Activated T-cell treated with anti-CD3 and anti-CD28 coated beads, Interleukin-2, amount 50 U/mL, for 48 hours (primary cell): ENCODE measurements at places on chromosomes 3 and 15.

- peak; percentile 19 for DNase-seq
Measured at GRCh38 chr15:55740981-55741832, 1.7 kb downstream of the PRTG start.

DNA sequence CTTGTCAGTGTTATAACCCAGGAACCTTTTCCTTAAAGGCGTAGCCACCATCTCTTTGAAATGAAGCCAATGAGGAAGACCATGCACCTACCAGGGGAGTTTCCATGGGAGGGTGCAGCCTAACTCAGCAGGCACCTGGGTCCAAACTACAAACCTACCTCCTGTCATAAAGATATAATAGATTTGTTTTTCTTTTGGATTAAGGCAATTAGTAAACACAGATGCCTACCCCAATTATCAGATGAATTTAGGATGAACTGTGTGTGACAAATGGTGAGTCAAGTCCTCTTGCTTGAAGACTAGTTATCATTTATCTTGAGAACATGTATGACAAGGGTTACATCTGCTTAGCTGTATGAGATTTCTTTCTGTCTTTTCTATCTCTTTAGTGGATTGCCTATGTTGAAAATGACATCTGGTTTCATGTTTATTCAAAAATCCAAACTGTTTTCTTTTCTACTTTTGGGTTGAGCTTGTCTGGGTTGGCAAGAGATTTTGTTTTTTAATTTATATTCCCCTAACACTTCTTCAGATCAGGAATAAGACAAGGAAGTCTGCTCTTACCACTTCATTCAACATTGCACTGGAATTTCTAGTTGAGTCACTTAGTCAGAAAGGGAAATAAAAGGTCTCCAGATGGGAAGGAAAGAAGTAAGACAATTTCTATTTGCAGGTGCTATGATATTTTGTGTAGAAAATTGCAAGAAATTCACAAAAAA is 149.9 kb downstream of the NEK10 start:
- no peak for DNase-seq

DNA sequence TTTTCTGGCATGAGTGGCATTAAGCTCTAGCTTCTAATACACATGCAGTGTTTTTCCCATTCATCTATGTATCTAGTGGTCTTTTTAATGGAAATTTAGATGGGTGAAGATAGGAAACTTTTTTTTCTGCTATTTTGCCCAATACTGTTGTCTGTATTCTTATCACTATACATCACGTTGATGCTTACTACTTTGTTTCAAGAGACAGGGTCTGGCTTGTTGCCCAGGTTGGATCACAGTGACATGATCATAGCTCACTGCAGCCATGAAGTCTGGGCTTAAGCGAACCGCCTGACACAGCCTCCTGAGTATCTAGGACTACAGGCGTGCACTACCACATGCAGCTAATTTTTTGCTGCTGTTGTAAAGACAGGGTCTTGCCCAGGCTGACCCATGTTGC is 84.6 kb downstream of the PEAK1 start:
- no peak for DNase-seq

DNA sequence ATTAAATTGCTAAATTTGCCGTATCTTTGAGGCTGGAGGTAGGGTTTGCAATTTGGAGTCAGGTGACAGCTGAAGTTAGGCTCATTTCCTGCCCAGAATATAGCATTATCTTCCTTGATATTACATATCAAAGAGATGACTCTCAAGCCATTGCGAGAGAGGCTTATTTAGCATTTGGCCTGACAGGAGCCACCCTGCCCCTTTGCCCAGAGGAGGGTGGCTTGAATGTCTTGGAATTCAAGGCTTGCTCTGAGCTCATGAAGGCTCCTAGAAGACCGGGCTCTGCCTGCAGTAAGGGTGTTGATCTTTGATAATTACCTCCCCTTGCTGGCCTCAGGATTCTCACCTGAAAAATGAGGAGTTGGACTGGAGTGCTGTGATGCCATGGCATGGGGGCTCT is 251.4 kb upstream of the C2CD4B start:
- DNase-seq: no peak

DNA sequence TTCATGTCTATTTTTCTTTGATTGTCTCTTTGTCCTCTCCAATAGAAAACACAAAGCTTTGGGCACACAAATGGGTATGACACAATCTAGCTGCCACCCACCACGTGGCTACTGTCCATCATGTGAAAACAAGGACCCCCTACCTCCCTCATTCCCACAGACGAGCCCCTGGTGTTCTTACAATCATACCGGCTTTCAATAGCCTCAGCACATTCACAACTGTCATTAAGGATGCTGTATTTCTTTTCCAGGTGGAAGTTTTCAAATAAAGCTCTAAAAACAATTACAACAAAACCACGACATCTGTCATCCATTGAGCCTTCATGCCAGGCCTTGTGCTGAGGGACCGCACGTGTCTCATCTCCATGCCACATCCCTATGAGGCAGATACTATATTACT is 552.6 kb upstream of the ADAMTS9 start:
- no peak for DNase-seq

DNA sequence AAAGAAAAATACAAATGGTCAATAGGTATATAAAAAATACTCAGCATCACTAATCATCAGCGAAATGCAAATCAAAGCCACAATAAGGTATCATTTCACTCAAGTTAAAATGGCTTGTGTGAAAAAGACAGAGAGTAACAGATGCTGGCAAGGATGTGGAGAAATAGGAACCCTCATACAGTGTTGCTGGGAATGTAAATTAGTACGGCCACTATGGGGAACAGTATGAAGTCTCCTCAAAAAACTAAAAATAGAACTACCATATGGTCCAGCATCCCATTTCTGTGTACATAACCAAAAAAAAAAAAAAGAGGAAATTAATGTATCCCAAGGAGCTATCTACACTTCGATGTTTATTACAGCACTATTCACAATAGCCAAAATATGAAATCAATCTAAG is 98.1 kb upstream of the TGFBR2 start:
- no peak for DNase-seq

- DNase-seq: no peak
Measured at GRCh38 chr15:100824211-100824610, 55.4 kb upstream of the ALDH1A3 start.

DNA sequence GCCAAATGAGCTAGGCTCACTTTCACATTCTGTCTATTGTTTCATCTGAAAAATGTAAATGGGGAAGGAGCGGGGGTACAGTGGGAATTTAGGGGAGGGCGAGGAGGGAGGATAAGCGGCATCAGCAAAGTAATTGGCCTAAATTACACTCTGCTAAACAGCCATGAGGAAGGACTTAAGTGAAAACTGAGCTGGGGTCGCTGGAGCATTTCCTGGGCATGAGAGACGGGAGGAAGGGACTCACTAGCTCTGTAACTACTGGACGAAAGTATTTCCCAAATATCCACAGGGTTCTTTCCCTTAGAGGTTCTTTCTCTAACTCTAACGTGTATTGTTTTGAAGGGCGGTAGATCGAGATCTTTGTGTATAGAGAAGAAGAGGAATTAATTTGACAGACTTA is 418.0 kb downstream of the SOX2 start:
- DNase-seq: no peak

DNA sequence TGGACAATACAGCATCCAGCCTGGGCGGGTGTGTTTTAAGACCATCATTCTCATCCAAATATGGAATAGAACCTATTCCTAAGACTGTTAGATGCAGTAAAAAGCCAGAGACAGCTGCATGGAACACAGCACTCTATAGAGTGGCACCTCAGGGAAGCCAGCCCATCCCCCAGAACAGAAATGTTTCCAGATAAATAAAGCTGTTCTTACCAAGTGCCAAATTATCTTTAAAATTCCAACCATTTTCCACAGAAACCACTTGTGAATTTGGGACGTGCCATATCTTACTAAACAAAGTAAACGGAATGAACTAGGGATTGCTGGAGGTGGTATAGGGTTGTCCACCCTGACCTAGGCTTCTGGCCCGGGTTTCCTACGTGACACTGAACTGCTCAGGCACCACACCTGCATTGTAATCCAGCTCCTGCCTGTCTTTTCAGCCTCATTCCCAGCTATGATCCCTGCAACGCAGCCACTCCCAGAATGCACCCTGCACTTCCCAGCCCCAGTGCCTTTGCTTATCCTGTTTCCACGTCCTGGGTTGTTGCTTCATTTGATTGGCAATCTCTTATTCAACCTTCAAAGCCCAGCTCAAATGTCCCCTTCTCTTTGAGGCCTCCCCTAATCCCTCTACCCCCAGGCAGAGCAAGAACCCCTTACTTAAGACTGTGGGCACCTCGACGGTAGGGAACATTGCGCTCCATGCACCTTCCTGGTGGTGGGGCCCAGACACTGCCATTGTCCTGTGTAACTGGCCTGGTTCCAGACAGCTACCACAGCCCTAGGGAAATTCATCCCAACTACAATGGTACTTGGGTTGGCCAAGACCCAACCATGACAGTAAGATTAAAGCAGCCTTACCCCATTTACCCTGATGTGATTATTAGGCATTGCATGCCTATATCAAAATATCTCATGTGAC is 100.2 kb downstream of the IQSEC1 start:
- no peak for DNase-seq

DNA sequence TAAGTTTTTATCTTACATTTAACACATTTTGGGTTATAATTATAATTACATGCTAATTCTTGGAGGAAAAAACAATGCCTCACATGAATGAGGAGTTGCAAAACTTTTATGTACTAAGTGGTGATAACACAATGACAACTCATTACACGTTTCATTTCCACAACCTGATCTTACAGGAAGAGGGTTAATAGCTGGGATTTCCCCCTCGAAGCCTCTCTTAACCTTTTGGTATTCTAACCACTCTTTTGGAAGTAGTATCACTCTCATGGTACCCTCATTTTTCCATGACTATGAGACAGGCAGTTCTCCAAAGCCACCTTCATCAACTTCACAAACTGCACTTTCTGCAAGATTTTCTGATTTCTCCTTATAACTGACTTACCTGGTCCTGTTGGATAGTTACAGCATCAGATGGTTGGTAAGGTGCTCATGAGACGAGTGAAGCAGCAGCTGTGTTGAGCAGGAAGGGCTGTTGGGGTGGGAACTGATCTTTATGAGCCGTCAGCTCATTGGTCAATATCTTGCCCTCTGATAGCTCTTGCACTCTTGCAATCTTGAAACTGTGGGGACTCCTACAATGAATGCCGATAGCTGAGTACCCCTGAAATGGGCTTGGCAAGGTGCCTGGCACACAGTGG is 41.6 kb downstream of the ACAN start:
- no peak for DNase-seq

DNA sequence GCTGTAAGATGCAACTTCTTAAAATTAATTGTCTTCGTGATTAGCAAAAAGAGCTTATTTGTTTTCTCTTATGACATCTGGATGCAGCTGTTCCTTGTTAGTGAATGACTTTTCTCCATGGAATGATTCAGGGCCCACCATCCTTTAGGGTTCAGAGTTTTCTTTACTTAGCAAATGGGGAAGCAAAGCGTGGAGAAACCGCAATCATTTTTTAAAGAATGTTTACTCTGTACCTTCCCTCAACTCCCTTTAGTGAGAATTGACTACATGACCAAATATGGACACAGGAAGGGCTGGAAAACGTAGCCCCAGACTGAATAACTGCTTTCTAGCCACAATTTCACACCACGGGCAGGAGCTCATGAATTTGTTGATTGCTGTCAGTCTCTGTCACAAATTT is 130.1 kb downstream of the EDEM1 start:
- no peak for DNase-seq

DNA sequence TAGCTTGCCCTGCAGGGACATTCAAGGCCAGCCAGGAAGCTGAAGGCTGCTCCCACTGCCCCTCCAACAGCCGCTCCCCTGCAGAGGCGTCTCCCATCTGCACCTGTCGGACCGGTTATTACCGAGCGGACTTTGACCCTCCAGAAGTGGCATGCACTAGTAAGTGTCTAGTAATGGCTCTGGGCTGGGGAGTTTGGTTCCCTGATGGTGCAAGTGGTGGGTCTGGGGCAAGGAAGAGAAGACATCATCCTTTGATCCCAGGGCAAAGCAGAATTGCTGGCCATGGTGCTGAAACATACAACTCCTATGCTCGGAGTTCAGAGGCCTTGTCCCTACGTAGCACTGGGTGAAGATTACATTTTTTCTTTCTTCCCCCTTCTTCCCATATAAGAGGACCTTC is 311.4 kb downstream of the EPHB1 start:
- DNase-seq: no peak

DNA sequence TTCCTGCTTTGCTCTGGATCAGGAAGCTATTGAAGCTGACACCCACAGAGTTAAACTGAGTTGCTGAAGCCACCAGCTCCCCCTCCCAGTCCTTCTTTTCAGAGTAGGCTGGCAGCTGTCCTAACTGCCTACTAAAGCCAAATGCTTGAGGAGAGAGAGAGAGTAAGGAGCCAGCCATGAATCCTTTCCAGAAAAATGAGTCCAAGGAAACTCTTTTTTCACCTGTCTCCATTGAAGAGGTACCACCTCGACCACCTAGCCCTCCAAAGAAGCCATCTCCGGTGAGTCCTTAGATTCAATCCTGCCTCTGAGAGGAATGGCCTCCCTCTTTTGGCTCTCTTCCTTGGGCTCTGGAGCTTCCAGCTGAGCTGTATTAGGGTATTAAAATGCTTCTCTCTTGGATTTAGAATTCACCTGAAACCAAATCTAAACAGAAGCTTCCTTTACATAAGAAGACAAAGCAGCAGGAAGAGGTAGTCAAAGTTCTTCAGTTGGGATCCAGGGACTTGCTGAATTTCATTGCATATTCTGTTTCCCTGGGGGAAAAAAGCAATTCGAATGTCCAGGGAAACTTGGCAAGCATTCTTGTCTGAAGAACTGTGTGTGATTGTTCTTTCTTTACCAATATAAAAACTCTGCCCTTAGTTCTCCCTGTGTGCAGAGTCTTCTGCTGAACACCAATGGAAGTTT is at the start of gene SLC15A2:
Gene SLC15A2 (plus strand): TSS at position 101 of the 690 bp plus-strand sequence. CDS start 76 bp downstream, at position 177.
- DNase-seq: no peak

- no peak for DNase-seq
Measured at GRCh38 chr3:158936530-158937113, 134.8 kb downstream of the MFSD1 start.

- DNase-seq: no peak
Measured at GRCh38 chr3:105406268-105406667, 39.6 kb downstream of the ALCAM start.

DNA sequence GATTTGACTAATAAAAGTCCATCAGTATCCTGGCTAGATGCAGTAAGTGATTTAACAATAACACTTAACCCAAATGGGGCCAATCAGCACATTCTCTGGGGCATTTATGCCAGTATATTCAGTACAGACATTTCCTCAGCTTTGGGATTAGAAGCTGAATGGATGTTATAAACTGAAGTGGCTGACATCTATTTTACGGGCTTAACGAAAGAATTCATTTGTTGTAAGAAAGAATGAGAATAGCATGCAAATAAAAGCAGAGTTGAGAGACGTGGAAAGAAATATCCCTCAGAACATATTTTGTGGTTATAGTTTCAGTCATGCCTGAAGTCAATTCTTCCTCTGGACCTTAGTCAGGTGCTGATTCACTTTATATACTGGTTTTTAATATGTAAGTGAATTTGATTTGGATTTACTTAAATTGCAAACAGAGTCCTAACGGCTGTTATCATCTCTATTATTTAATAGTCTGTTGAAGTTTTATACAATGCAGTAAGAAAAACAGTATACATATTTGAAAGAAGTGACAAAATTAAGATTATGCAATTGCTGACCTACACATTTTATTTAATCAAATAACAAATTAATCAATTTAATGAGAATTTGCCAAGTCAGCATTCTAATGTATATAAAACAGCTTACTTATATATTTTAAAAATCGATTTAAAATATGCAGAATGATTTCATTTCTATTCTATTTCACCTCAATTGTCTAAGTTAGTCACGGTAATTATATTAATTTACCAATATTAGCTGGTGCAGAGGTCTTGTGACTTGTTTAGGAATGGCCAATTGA is 513.9 kb upstream of the CADM2 start:
- DNase-seq: no peak
